ENCODE measurements at places on chromosomes 3 and 15. TPM values are rescaled to one million over a fixed set of nuclear protein-coding genes. Genes with fewer than 3 reads are reported as not detected.

The PRR20G gene
- total RNA-seq, result not detected

The LSMEM2 gene
- total RNA-seq, result not detected

The PLSCR2 gene
- total RNA-seq, result not detected

The SKOR1 gene
- not detected for total RNA-seq

The PLOD2 gene
- 93.9 TPM for total RNA-seq

The LHFPL4 gene
- not detected for total RNA-seq

The ALG1L2 gene
- total RNA-seq, result not detected

The ATXN7 gene
- total RNA-seq, result 7.4 TPM

The SLC28A2 gene
- not detected for total RNA-seq

The COL8A1 gene
- 26.9 TPM for total RNA-seq

The CLDN11 gene
- total RNA-seq, result not detected

The NDUFB5 gene
- 316 TPM for total RNA-seq

The SENP8 gene
- total RNA-seq, result 1.8 TPM

The PLCL2 gene
- total RNA-seq, result 3.3 TPM
